AG08395 (cell line): ENCODE measurements at places on chromosomes 1 and 21.

DNA sequence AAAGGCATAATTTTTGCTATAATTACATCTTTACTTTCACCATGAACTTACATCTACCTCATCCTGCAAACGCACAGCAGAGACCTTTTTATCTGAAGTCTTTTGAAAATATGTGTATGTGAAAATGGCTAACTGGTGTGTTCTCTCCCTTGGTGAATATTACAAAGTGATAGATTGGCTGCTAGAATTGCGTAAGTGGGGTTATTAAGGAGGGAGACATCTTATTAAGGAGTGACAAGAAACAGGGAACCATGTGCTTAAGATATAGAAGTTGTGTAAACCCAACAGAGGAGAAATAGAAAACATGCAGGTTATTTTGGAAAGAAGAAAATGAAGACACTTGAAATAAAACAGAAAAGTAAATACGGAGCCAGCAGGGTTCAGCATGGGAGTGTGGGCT is 7.8 kb downstream of the KCNJ15 start:
- DNase-seq = no peak

DNA sequence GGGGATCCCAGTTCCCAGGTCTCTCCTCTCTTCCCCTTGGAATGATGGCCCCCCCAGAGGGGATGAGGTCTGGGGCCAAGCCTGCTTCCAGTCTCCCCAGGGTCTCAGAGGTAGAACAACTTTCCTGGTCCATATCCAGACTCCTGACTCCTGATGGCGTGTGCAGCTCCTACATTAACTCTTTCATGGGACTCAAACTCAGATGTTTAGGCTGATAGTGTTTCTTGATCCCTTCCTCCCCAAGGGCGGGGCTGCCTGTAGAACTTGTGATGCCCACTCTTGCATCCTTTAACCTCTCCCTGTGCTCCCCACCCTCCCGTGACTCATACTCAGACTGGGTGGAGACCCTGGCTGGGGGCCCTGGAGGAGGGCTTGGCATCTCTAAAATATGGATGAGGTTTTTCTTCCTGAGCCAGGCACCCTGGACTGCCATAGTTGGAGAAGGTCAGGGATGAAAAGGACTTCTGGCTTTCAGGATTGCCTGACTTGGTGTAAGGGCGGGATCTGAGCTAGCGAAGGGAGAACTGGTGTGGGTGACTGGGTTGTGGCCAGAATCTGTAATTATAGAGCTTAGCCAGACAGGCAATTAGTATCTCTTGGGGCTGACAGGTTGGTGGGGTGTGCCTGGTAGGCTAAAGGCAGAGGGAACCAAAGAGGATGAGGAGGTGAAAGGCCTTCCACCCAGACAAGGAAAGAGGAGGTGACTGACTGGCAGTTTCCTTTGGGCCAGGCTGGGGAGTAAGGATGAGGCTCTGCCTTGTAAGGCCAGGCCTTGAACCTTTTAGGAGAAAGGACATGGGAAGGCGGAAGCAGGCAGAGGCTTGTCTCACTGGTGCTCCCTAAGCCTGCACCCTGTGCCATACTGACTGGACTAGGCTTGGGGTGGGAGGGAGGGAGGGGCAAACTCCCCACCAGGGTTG is 1.5 kb downstream of the ATP8B2 start:
- DNase-seq = peak; percentile 87

DNA sequence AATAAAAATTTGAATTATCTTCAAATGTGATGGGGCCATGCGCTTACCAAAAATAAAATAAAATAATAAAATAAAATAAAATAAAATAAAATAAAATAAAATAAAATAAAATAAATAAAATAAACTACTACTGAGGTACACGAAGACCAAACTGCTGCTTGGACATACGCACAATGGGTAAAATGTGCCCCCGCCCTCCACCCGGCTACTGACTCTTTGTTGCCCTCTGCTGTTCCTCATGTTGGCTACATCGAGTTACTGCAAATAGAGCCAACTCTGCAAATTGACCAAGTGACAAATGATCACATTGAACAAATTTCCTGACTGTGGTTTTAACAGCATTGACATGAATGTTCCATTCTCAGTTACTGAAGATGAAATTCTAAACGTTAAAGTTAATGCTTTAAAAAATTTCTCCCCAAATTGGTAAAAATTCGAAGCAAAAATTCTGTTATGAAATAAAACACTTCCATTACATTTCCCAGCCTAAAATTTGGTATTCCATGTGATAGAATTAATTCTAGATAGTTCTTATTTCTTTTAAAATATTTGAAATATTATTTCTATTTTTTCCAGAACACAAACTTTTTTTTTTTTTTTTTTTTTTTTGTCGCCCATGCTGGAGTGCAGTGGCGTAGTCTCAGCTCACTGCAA is 18.8 kb upstream of the MAP1LC3C start:
- DNase-seq = peak; percentile 72

DNA sequence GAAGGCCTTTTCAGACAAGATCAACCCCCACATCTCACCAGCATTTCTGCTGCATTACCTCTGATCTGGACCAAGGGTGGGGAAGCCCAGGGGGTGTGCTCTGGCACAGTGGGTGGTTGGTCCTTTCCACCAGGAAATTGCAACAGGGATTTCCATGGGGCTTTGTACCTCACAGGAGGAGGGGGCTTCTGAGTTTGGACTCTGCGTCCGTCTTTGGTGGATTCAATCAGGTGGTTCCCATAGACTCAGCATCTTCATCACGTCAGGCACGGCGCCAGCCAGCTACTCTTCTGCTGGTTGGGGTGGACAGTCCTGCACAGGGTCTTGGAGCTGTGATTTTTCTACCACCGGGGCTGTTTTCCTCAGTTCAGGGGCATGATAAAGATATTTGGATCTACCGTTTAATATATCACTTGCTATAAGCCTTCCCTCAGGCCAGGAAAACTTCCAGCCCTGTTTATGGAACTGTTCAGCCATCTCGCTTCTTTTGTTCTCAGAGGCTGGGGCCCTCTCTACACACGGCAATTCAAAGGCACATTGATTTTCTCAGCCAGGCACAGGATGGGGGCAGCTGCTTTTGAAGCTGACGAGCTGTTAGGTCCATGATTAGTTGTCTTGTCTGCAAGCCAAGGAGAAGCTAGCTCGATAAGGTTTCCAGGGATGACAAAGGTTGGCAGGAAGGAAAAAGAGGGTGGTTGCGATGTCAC is 467.3 kb downstream of the CAMTA1 start:
- DNase-seq = no peak

GRCh38 chr1:218878369-218878768 is 295.3 kb upstream of the LYPLAL1 start:
- no peak for DNase-seq

DNA sequence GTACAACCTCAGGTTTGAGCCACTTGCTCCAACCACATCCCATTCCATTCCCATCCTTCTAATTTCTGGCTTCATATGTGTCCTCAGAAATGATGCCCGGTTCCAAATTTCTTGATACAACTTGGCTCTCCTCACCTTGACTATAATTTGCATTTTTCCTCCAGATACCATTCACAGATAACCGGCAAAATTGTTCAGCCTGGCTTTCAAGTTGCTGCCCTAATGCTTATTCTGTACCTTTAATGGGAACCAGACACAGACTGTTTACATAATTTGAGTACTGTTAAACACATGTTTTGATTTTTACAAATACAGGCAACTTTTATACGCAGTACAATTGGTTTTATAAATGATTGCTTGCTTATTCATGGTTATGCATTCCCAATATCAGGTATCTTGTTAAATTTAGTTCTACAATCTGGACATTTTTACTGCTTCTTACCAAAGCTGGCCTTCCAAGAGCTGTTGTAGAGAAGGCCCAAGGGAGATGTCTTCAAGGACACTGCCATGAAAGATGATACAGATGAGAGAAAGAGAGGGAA is 649.5 kb upstream of the CAMK1G start:
- no peak for DNase-seq

DNA sequence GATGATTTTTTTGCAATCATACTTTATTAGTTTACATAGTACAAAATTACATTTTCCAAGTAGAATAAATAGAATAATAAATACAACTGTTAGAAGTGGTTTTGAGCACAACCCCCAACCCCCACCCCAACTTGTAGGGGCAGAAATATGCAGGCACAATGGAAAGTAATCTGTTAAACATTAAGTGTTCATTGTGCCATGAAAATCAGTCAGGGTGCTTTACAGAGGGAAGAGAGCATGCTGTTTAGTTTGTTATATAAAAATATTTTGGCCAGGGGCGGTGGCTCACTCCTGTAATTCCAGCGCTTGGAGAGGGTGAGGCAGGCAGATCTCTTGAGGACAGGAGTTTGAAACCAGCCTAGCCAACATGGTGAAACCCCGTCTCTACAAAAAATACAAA is 2.6 kb downstream of the OR10T2 start:
- no peak for DNase-seq

GRCh38 chr21:41011951-41012366 is 156.0 kb upstream of the BACE2 start:
- no peak for DNase-seq

DNA sequence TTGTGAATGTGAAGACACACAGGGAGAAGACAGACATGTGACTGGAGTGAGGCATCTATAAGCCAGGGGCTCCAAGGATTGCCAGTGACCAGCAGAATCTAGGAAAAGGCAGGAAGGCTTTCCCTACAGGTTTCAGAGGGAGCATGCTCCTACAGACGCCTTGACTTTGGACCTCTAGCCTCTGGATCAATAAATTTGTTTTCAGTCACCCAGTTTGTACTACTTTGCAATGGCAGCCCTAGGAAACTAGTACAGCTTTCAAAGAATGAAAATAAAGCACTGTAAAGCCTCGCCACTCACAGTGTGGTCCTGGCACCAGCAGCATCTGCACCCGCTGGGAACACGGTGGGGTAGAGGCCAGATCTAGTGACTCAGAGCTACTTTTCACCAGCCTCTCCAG is 510.0 kb downstream of the LTN1 start:
- no peak for DNase-seq

GRCh38 chr1:174976436-174977108 is 23.2 kb upstream of the CACYBP start:
- DNase-seq = peak; percentile 84

GRCh38 chr1:112322983-112323678 is 72.9 kb upstream of the CTTNBP2NL start:
- DNase-seq = no peak

GRCh38 chr1:48785869-48786268 is 9.2 kb upstream of the BEND5 start:
- DNase-seq = no peak

DNA sequence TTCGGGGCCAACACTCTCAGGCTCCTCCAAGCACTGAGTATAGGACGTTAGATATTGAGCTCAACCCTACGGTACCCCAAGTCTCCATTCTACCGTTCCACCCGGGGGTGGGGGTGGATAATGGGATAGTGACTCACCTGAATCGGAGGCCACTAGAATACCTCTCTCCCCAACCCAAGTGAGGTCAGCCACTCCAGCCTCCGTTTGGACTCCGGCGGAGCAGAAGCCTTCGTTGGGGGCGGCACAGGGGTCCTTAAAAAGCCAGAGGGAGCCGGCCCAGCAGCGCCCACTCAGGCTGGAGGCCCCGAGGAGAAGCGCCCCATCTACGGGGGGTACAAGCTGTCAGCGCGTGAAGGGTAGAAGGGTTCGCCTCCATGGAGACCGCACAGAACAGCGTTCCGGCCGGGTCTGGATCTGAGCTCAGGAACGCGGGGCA is 556 bp downstream of the WDR77 start:
- DNase-seq = peak; percentile 22

DNA sequence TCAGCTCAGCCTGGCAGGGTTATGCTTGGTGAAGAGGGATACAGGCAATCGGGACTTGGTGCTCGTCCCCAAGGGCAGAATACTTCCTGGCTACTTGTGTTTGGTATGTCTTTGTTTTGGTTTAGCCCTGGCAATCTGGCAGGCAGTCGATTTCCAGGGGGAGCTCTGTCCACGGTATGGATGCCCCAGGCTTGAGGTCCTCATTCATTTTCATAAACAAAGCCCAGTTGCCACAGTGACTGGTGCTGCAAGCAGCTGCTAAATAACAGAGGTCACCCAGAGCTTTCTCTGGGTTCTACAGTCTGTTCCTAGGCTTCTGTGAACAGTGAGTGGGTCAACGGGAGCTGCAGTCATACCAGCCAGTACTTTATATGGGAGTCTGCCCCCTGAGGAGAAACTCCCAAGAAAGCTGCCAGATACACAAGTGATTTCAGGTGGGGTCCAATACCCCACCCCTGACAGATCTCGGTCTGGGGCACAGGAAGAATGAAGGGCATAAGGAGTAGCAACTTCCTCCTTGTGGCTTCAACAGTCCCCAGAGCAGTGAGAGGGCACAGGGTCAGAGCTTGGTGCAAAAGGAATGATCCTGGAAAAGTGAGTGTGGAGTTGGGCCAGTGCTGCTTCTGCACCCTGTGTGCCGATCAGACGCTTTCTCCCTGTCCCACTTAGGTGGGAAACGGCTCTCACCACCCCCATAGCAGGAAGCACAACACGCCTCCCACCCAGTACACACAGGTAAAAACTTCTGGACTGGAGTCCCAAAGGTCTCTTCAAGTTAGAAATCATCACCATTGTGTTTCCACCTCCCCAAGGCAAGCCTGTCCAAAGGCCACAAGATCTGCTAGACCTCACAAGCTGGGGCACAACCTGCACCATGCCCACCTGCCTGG is 55.5 kb downstream of the TGFBR3 start:
- peak; percentile 81 for DNase-seq

- peak; percentile 67 for DNase-seq
Measured at GRCh38 chr1:8202182-8202905, 115.6 kb upstream of the SLC45A1 start.

DNA sequence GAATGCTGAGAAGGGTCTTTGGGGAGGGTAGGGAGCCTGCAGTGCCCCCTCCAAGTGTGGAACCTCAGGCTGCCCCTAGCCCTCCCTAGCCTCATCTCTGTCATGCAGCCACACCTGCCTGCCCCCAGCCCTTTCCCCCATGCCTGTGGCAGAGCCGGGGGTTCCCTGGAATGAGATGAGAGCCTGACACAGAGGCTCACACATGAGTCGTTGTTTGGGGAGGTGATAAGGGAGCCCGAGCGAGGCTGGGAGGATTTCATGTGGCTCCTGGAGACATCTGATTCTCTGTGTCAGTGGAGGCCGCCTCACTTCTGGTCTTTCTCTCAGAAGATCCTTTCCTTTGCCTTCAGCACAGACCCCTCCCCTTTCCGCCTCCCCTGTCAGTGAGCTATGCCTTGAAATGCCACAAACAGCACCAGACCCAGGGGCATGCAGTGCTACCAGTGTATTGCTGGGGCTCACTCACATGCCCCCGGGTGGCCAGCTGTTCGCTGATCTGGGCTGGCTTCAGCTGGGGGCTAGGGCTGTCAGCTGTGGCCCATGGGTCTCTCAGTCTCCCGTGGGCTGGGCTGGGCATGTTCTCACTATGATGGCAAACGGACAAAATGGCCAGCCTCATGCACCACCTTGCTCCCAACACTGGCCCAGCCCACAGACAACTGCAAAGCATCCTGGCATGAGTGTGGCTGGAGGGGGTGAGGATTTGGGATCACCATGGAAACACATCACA is 102.6 kb downstream of the AJAP1 start:
- DNase-seq = no peak

DNA sequence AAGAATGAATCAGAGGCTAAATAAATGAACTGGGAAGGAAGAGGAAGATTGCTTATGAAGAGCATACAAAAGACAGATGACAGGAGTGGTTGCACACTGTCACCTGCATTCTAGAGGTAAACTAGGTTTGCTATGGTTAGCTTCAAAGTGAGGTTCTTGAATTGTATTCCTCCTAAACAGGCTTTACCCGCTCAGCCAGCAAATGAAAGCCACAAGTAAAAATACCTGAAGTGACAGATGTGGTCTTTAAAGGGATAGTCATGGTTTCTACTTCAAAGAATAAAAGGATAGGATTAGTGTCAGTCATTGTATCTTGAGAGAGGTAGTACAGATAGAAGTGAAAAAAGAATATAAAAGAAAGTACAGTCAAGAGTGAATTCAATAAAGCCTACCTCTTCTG is 32.4 kb upstream of the PRDX6 start:
- DNase-seq = no peak
